Activated T-helper 2 cell treated with anti-CD3 and anti-CD28 coated beads, Interferon-gamma antibody, Interleukin-2, Interleukin-4, amounts not matched to agents 10 μg/mL and 5 μg/mL and 100 μg/mL, durations not matched to agents 14 hours and 24 hours and 36 hours (primary cell): ENCODE measurements at places on chromosomes 5 and 9.

GRCh38 chr5:142301540-142301939, 23.3 kb downstream of the SPRY4 start:
- no peak overlapping the region for H3K4me3 ChIP-seq
- H3K36me3 ChIP-seq: no peaks in the 10 kb centered on the region
- peaks cover 4% of the 10 kb centered on the region for H3K4me1 ChIP-seq

DNA sequence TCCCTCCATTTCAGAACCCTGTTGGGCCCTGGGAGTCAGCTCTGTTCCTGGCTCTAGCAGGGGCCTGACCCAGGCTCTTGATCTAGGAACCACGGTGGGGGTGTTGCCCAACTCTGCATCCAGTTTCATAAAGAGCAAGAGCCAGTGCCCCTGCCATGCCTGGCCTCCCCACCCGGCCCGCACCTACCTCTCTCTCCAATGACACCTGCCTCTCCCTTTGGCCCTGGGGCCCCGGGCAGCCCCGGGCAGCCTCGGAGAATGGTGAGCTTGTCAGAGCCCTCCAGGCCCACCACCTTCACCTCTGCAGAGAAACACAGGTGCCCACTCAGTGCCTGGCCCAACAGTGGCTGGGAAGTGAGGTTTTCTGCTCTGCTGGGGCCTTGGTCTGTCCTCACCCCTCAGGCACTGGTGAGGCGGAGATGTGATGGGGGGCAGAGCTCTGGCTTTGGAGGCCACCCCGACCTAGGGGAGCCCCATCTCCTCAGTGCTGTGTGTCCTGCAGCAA, 1.5 kb downstream of the FCN1 start:
- H3K4me3 ChIP-seq: no peak overlapping the region
- no peak overlapping the region for H3K27ac ChIP-seq
- no peaks in the 10 kb centered on the region for H3K27me3 ChIP-seq
- no peaks in the 10 kb centered on the region for H3K4me1 ChIP-seq
- DNase-seq: no peak
- no peaks in the 10 kb centered on the region for H3K36me3 ChIP-seq

- no peak overlapping the region for H3K27ac ChIP-seq
- no peaks in the 10 kb centered on the region for H3K27me3 ChIP-seq
- DNase-seq: no peak
- no peaks in the 10 kb centered on the region for H3K4me1 ChIP-seq
- H3K4me3 ChIP-seq: no peak overlapping the region
These were observed 354.5 kb upstream of the ZNF608 start for GRCh38 chr5:125100951-125101350.

- peak; percentile 11 for DNase-seq
- peaks cover 21% of the 10 kb centered on the region for H3K27me3 ChIP-seq
- H3K27ac ChIP-seq: no peak overlapping the region
- H3K4me3 ChIP-seq: no peak overlapping the region
- H3K36me3 ChIP-seq: no peaks in the 10 kb centered on the region
These were observed 244.0 kb downstream of the EPB41L4A start for GRCh38 chr5:112174959-112175594.

- H3K4me1 ChIP-seq: no peaks in the 10 kb centered on the region
- H3K27ac ChIP-seq: no peak overlapping the region
These were observed 433.9 kb upstream of the SLC30A5 start for GRCh38 chr5:68659881-68660280.

GRCh38 chr5:159504857-159505304, 174.6 kb upstream of the IL12B start:
- H3K4me3 ChIP-seq: no peak overlapping the region
- DNase-seq: no peak
- no peaks in the 10 kb centered on the region for H3K4me1 ChIP-seq
- H3K36me3 ChIP-seq: no peaks in the 10 kb centered on the region
- no peak overlapping the region for H3K27ac ChIP-seq

- H3K4me1 ChIP-seq: peaks cover 27% of the 10 kb centered on the region
- H3K4me3 ChIP-seq: peak overlapping the region; percentile 94
- no peaks in the 10 kb centered on the region for H3K27me3 ChIP-seq
- H3K27ac ChIP-seq: peak overlapping the region; percentile 98
- H3K36me3 ChIP-seq: peaks cover 45% of the 10 kb centered on the region
These were observed 577 bp downstream of the TUT7 start for GRCh38 chr9:86353655-86354010.

DNA sequence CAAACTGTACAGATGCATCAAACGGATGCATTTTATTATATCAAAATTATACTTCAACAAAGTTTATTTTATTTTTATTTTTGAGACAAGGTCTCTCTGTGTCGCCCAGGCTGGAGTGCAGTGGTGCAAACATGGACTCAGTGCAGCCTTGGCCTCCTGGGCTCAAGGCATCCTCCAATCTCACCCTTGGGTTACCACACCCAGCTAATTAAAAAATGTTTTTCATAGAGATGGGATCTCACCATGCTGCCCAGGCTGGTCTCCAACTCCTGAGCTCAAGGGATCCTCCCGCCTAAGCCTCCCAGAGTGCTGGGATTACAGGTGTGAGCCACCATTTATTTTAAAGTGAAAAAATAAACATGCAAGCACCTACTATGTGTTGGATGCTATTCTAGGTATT, 40.1 kb upstream of the STXBP1 start:
- H3K4me1 ChIP-seq: peaks cover 55% of the 10 kb centered on the region
- H3K27me3 ChIP-seq: no peaks in the 10 kb centered on the region
- peak overlapping the region; percentile 26 for H3K27ac ChIP-seq
- H3K4me3 ChIP-seq: no peak overlapping the region
- H3K36me3 ChIP-seq: no peaks in the 10 kb centered on the region

DNA sequence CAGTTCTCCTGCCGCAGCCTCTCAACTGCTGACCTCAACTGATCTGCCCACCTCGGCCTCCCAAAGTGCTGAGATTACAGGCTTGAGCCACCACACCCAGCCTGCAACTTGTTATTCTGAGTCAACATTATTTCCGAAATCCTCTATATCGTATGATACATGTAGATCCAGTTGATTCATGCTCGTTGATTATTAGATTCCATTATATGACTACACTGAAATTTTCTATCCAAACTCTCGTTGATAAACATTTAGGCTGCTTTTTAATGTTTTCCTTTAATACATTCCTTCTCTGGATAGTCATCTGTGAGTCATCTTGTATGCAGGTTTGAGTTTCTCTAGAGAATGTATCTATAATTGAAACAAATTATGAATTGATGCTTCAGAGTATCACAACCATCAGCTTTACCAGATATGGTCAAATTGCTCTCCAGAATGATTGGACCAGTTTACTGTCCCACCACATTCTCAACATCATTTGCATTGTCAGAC, 4.1 kb downstream of the CDK7 start:
- no peak overlapping the region for H3K4me3 ChIP-seq
- H3K4me1 ChIP-seq: peaks cover 38% of the 10 kb centered on the region
- H3K27me3 ChIP-seq: no peaks in the 10 kb centered on the region
- DNase-seq: no peak
- H3K36me3 ChIP-seq: peaks cover 56% of the 10 kb centered on the region
